Kidney (tissue), 22 donors: ENCODE measurements at places on chromosomes 2 and 18. TPM values are rescaled to one million over a fixed set of nuclear protein-coding genes. Genes with fewer than 3 reads are reported as not detected.

GRCh38 chr2:43174368-43174916 is 52.0 kb downstream of the ZFP36L2 start:
- DNase-seq = no peak

DNA sequence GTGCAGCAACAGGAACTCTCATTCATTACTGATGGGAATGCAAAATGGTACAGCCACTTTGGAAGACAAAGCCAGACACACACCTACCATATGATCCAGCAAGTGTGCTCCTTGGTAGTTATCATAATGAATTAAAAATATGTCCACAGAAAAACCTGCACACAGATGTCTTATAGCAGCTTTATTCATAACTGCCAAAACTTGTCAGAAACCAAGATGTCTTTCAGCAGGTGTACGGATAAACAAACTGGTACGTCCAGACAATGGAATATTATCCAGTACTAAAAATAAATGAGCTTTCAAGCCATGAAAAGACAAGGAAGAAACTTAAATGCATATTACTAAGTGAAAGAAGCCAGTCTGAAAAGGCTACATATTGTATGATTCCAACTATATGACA is 50.4 kb downstream of the CHMP3 start:
- no peak for DNase-seq

GRCh38 chr2:137547842-137548241 is 416.4 kb upstream of the HNMT start:
- DNase-seq = no peak

DNA sequence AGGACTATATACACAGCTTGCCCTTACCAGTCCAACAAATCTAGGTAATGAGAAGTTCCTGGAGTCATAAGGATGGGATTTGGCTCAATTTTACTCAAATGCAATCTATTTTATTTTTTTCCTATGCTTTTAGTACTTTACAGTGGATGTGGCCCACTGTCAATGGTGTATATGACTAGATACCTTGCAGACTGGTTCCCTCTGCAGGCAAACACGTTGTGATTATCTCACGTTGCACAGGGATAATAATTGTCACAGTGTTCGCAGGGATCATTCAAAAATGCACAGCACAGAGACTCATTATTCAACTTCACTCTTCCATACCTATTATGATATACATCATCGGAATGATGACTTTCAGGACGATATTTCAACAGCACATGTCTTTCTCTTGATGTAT is 359.7 kb downstream of the MBD2 start:
- DNase-seq = no peak

DNA sequence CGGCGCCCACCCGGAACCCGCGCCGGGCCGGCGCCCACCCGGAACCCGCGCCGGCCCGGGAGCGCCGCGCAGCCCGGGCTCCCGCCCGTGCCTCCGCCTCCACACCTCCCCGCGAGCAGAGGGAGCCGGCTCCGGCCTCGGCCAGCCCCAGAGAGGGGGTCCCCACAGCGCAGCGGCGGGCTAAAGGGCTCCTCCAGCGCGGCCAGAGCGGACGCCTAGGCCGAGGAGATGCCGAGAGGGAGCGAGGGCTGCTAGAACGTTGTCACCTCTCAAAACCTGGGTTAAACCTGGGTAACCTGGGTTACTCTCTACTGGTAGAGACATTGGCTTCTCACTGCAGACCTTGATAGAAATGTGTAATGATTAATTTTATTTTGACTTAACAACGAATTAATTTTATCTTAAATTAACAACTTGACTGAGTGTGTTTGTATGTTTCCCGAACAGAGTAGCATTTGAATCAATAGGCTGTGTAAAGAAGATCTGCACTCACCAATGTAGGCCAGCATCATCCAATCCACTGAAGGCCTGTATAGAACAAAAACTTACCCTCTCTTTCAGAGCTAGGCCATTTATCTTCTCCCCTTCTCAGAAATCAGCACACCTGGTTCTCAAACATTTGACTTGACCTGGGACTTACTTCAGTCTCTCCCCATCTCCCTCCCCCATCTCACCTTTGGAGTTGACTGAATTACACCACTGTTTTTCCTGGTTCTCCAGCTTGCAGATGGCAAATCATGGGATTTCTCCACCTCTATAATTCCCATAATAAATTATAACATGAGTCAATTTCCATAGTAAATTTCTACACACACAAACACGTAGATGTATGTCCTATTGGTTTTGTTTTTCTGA is 242.7 kb downstream of the ASXL3 start:
- DNase-seq = no peak

GRCh38 chr2:119657466-119658145 is 21.4 kb upstream of the TMEM177 start:
- DNase-seq = no peak

DNA sequence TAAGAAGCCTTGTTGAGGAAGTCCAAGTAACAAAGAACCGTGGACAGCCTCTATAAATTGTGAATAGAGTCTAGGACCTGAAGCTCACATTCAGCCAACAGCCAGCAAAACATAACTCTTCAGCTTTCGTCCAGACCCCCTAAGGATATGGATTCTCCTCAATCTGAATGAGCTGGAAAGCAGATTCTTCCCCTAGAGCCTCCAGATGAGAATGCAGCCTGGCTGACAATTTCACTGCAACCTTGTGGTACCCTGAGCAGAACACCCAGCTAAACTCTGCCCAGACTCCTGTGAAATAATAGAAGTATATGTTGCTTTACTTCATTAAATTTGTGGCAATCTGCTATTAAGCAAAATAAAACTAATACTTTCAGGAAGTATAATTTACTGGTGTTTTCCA is 483.5 kb upstream of the SLC8A1 start:
- no peak for DNase-seq

DNA sequence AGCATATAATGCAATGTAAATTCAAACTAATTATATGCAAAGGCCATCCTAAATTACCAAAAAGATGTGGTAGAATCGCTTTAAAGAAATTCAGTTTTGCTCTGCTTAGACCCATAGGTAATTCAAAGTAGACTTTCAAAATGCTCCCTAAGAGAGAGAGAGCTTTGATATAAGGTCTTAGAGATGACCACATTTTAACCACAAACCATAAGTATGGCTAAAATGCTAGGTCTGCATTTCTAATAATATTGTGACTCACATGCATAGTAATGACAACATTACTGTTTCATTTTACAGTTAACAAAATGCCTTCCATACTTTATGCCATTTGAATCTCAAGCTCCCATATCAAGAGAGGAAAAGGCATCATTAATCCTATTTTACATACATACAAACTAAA is 144.5 kb downstream of the RAD51AP2 start:
- DNase-seq = no peak

- no peak for DNase-seq
Measured at GRCh38 chr2:30958918-30959265, 151.6 kb upstream of the CAPN13 start.

- no peak for DNase-seq
Measured at GRCh38 chr2:227474410-227474809, 2.5 kb downstream of the AGFG1 start.

DNA sequence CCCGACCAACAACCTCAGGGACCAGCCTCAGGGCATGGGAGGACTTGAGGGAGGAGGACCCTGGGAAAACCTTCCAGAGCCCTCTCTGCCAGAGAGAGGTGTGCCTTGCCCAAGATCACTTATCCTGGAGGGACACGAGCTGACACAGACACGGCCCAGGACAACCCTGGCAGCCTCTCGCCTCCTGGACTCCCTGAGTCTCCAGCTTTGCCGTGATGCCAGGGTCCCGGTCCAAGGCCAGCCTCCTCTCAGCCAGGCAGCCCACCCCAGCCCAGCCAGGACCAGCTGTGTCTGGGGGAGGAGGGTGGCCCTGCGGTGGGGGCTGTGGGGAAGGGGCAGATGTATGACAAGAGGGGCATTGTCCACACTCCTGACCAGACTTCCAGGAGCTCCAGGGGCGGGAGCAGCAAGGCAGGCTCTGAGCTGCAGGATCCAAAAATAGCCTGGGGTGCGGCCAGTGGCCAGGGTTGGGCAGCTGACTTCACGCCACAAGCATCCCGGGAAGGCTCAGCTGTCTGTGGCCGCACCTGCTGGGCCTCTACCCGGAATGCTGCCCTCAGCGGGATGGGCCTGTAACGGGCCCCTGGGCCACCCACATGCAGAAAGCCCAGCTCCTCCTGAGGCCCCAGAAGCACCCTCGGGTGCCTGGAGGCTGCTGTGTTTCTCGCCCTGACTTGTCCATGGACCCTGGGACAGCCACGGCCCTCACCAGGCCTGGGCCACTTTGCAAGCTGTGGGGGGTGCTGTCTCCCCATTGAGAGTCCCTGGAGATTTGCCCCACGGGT is 65.5 kb upstream of the GPC1 start:
- DNase-seq = peak; percentile 88

- DNase-seq = no peak
Measured at GRCh38 chr18:22345718-22346117, 72.0 kb downstream of the CTAGE1 start.

- DNase-seq = no peak
Measured at GRCh38 chr2:70995426-70995729, 705 bp upstream of the TEX261 start.

DNA sequence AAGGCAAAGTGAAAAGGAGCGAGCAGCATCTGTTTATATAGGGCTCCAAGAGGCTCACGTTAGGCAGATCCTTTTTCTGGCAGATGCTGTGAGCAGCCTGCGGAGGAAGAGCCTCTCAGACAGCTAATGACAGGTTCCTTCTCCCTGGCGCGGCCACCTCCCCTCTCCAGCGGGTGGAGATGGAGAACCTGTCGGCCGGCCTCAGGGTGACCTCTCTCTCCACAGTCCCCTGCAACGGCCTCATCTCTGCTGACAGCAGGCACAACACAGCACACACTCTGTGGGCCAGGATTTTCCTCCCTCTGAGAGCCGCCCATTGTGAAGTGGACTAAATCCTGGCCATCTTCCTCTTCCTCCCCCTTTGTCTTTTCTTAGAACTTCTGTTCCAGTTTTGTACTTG is 119.8 kb downstream of the PRKCE start:
- no peak for DNase-seq

GRCh38 chr2:216170076-216170763 is 61.1 kb downstream of the XRCC5 start:
- no peak for DNase-seq

GRCh38 chr2:134375935-134376334 is 122.1 kb downstream of the MGAT5 start:
- peak; percentile 60 for DNase-seq

- no peak for DNase-seq
Measured at GRCh38 chr2:141329964-141330363, 800.9 kb downstream of the LRP1B start.

- DNase-seq = no peak
Measured at GRCh38 chr2:19156646-19157045, 201.8 kb downstream of the OSR1 start.

- DNase-seq = no peak
Measured at GRCh38 chr2:240294514-240294913, 140.9 kb upstream of the GPC1 start.

DNA sequence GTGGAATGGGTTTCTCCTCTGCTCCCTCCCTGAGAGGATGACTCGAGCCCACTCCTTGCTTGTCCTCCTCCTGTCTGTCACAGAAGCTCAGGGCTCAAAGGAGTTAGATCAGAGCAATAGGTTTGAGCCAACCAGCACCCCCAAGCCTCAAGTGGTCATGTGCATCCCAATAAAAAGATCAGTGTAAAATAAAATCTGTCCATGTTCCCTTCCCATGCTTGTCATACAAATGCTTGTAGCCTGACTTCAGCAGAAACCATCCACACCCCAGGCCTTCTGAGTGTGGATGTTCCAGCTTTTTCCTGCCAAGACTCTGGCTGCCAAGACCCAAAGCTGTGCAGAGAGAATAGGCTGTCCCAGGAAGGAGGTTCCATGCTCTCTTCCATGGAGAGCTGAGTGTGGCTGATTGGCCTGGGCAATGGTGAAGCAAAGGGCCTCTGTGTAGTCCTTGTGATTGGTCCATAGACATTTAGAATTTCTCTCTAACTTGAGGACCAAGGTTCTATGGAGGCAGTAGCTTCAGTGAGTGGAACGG is 67.4 kb downstream of the GYPC start:
- DNase-seq = no peak

- DNase-seq = no peak
Measured at GRCh38 chr2:241574911-241575623, 16.5 kb downstream of the BOK start.

- peak; percentile 73 for DNase-seq
Measured at GRCh38 chr18:60549338-60549960, 176.9 kb upstream of the MC4R start.

DNA sequence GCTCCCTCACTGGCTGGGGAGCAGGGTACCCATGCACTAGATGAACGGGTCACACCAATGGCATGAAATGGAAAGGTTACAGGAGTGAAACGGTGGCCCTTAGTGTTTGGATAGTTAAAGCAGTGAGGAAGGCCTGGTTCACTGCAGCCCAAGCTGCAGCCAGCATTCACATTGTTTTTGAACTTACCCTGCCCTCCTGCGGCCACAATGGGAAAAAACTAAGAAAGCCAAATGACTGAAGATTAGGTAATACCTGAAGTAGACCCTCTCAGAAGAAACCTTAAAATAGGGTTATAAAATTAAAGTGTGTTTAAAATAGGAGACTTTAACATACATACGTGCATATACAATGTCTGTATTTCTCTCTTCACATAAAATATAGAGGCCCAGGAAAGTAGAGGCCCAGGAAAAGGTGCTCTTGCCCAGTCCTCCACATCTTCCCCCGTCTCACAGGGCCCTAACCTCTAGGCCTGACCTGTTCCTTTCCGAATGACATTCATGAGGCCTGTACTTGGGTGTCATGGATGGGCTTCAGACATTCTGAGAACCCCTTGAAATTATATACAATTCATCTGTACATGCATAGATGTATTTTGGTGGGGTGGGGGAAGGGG is 33.3 kb downstream of the DOK1 start:
- DNase-seq = peak; percentile 73

- no peak for DNase-seq
Measured at GRCh38 chr2:102310964-102311640, at the start of gene IL1RL1. Gene IL1RL1, plus strand, starts transcription at chr2:102311563. Its CDS starts 26,702 bp downstream, at chr2:102338265.

DNA sequence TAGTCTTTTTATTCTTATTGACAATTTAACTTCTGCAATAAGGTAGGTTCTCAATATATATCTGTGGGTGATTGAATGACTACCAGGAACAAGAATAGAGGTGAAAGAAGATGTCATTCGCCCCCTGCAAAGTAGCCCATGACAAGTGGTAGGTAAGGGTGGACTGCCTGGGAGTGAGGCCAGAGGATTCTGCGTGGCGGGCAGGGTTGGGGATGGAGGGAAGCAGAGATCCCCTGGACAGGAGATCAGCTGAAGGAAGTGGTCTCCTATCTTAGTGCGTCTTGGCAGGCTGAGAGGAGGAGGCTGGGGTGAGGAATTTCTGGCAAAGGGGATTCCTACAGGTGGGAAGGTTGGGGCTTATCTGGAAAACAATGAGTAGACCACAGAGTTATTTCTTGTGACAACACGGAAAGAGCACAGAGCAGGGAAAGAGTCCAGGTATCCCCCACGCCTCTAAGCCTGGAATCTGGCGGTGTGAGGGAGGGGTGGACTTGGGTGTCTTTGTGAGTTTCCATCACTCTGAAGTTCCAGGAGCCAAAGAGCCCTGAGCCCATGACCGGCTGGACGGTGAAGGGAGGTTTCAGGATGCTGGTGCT is 21.5 kb upstream of the MYCN start:
- no peak for DNase-seq

HK2 gene
- polyA plus RNA-seq = 0.47 TPM

DYNAP gene
- not detected for polyA plus RNA-seq

ZNF804A gene
- 1.2 TPM for polyA plus RNA-seq

RGPD4 gene
- not detected for polyA plus RNA-seq

CDH2 gene
- 6.3 TPM for polyA plus RNA-seq

NCKAP5 gene
- polyA plus RNA-seq = 1.8 TPM

AFF3 gene
- polyA plus RNA-seq = 0.65 TPM

SP5 gene
- polyA plus RNA-seq = 1.6 TPM

SP140 gene
- 0.52 TPM for polyA plus RNA-seq

SULT6B1 gene
- not detected for polyA plus RNA-seq

TMEFF2 gene
- not detected for polyA plus RNA-seq
